Activated CD4-positive, alpha-beta T cell treated with anti-CD3 and anti-CD28 coated beads, Interleukin-10, Interleukin-2, amounts not matched to agents 100 ng/mL and 50 ng/mL, durations not matched to agents 16 hours and 8 hours (primary cell): ENCODE measurements at places on chromosomes 7 and 10.

DNA sequence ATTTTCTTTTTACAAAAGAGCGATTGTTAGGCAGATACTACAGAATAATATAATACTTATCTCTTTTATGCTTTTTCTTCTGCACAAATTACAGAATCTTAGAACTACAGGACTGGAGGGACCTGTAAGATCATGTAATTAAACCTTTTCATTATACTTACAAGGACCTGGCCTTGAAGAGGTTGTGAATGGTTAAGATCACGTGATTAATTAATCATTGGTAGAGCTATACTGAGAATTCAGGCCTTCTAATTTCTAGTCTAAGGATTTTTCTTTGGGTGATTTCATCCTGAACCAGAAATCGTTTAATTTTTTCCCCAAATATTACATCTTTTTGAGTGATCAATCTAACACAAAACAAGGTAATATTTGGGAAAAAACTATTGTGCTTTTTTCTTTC, 163.8 kb upstream of the SLC26A5 start:
- no peak for DNase-seq

DNA sequence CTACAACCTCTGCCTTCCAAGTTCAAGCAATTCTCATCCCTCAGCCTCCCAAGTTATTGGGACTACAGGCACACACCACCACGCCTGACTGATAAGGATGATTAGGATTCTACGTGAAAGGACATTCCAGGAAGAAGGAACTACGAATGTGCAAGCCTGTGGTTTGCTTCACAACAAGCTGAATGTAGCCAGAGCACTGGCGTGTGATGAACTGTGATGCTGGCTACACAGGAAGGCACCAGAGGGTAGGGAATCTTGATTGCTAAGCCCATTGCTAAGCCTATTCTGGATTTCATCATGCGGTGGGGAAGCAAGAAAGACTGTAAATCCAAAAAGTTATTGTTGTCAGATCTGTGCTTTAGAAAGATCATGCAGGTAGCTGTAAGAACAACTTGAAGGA, 72.3 kb upstream of the SRRM3 start:
- DNase-seq = no peak

DNA sequence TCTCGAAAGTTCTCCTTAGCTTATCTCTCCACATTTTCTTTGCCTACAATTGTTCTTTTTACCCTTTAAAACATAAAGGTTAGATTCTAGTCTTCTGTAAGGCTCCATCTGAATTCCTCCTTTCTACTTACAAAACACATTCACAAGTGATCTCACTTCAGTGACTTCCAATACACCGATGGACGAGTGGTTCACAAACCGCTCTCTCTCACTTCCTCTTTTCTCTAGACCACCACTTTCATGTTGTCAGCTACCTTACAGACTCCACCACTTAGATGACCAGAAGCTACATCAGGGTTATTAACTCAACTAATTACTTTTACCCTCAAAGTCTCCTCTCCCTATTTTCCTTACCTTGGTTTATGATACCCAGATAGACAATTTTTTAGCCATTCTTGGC, 11.8 kb downstream of the MET start:
- DNase-seq = no peak

GRCh38 chr7:19713676-19714075, 4.8 kb upstream of the POLR1F start:
- DNase-seq = peak; percentile 44

GRCh38 chr7:149772956-149773434, 393 bp downstream of the ZNF467 start:
- no peak for DNase-seq

DNA sequence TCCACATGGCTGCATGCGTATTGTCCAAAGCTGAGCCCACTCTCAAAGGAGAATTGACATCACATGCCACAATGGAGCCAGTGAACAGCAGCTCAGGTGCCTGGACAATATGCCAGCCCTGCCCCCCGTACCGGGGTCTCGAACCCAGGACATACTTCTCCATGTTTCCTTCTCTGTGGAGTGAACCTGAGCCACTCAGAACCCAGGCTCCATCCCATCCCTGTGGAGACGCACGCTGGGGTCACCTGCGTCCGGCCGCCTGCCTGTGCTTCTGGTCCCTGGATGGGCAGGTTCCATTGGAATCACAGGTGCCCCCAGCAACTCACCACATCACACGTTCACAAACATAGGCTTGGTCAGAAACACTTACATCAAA, 229.8 kb downstream of the DNAJB6 start:
- no peak for DNase-seq

GRCh38 chr10:119315128-119316001, 108.0 kb downstream of the GRK5 start:
- peak; percentile 89 for DNase-seq

- DNase-seq = no peak
Measured at GRCh38 chr7:78194611-78195010, 396.0 kb downstream of the PHTF2 start.

GRCh38 chr10:92894081-92894655, 45.8 kb downstream of the EXOC6 start:
- no peak for DNase-seq

DNA sequence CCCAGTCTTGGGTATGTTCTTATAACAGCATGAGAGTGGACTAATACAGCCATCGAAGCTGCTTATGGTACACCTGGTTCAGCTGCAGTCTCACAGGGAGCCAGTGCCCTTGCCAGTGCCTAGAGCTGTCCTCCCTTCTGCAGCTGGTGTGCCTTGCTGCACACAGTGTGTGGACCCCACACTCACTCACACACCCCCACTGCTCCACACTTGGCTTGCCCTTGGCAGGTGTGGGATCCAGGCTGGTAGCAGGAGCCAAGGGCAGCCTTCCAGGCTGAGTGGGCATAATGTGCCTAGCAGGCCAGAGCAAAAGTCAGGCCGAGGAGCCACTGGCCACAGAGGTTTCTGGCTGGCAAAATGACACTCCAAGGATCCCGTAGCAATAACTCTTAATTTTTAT, 217.3 kb downstream of the GPR158 start:
- no peak for DNase-seq

DNA sequence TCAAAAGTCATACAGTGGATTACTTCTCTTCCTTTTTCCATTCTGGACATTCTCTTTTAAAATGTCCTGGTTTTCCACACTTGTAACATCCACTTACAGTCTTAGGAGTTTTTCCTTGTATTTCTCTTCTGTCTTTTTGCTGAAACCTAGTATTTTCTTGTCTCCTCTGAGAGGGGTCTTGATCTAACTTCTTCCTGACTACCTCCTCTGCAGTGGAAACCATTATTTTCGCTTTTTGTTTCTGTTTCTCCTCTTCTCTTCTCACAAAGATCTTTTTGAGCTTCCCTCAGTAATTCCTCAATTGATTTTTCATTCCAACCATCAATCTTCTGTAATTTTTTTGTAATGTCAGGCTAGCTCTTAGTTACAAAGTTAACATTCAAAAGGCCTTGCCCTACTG, 23.7 kb upstream of the ELOVL3 start:
- DNase-seq = no peak

- DNase-seq = no peak
Measured at GRCh38 chr10:32061440-32061839, 5.2 kb upstream of the KIF5B start.

- DNase-seq = no peak
Measured at GRCh38 chr7:17583786-17584185, 285.3 kb downstream of the AHR start.

GRCh38 chr7:114989531-114989930, 67.6 kb downstream of the MDFIC start:
- DNase-seq = no peak

GRCh38 chr7:105015390-105015965, 1.5 kb downstream of the KMT2E start:
- DNase-seq = peak; percentile 52

GRCh38 chr7:625376-625971, 101.0 kb upstream of the DNAAF5 start:
- DNase-seq = no peak

GRCh38 chr10:22043327-22043633, 39.8 kb upstream of the DNAJC1 start:
- no peak for DNase-seq
